ENCODE measurements at places on chromosomes 2 and 18.

- no peak for DNase-seq
These were observed at the start of gene SH3YL1 for GRCh38 chr2:263774-264492. Gene SH3YL1, minus strand, starts transcription at chr2:264032. Its CDS starts 48 bp downstream, at chr2:263984.

- DNase-seq, result no peak
These were observed 24.6 kb downstream of the INSIG2 start for GRCh38 chr2:118112771-118113334.

GRCh38 chr2:7765236-7765635 lies 848.0 kb downstream of the RNF144A start:
- no peak for DNase-seq

DNA sequence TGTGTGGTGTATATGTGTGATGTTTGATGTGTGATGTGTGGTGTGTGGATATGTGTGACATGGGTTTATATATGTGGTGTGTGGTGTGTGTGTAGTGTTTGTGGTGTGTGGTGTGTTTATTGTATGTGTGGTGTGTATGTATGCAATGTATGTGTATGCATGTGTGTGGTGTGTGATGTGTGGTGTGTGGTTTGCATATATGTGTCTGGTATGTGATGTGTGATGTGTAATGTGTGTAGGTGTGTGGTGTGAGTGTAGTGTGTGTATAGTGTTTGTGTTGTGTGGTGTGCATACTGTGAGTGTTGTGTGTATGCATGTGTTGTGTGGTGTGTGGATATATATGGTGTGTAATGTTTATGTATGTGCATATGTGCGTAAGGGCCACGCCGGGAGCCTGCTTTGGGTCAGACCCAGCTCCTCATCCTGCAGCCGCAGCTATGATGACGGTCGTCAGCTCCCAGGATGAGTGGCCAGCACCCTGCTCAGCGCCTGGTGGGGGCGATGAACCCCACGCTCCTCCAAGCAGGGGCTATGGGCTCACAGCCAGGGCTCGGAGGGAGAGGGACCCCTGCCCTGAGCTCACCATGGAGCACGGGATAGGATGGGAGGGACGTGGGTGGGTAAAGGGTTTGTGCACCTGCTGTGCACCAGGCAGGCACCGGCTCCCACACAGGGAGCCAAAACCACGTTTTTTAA lies 331.3 kb downstream of the EIPR1 start:
- DNase-seq, result no peak

DNA sequence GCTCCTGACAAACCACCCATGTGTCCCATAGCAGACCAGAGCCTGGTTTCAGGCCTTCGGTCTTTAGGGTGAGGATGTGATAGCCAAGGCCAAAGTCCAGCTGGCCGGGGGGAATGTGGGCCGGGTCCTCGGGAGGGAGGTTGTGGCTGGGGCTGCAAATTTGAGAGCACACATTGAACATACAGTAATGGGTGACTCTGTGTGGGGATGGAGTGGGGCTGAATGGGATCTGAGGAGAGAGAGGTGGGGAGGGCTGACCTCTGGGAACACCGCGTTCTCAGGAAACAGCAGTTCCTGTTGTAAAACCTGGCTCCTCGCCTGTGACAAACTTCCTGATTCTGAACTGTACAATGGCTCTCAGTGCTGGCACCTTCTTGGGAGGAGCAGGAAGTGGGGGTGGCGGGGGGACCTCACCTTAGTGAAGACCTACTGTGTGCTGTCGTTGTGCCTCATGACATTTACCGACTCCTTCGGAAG lies 48.8 kb downstream of the MCFD2 start:
- no peak for DNase-seq

GRCh38 chr2:15667809-15668556 lies 76.3 kb downstream of the DDX1 start:
- DNase-seq, result no peak

DNA sequence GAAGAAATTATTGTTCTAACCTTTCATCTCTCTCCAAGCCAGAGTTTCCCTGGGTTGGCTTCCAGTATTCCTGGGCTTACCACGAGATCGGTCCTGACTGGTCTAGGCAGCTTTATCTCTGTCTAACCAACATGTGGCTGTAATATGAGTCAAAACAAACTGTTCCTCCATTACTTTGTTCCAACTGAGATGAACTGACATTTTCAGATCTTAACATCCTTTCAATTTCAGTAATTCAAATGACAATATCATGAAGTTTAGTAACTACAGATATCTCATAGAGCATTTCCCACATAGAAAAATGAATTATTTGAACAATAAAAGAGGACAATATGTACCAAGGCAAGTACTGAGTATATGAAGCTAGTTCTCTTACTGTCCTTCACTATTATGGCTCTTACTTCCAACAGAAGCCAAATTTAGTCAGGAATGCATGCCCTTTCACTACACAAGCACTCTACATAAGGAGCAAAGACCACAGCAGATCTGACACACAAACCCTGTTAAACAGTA lies 15.5 kb downstream of the SLC25A12 start:
- DNase-seq, result no peak

GRCh38 chr2:226601881-226602662 lies 197.5 kb downstream of the IRS1 start:
- no peak for DNase-seq

DNA sequence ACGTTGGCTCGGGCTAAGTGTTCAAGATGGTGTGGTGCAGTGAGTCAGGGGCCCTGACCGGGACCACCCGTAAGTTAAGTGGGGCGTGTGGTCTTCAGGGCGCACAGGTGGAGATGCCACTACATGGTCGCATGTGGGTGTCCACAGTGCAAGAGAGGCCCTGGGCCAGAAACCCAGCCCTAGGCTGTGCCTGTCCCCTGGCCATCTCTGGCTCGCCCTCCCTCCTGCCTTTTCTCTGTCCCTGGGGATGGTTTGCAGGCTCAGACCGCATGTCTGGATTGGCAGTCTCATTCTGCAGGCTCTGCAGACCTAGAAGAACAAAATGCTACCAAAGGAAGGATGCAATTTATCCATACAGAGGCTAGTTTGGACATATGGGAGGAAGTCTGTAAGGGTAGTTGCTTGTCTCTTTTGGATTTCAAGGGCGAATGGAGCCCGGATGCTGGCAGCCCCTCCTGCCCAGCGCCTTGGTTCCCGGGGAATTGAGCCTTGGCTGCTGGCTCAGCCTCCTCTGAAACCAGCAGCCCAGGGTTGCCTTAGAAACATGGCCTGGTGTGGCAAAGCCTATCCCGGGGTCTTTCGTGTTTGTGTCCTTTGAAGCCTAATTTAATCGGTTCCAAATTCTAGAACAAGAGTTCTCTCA lies 417.5 kb upstream of the HS6ST1 start:
- DNase-seq, result no peak

DNA sequence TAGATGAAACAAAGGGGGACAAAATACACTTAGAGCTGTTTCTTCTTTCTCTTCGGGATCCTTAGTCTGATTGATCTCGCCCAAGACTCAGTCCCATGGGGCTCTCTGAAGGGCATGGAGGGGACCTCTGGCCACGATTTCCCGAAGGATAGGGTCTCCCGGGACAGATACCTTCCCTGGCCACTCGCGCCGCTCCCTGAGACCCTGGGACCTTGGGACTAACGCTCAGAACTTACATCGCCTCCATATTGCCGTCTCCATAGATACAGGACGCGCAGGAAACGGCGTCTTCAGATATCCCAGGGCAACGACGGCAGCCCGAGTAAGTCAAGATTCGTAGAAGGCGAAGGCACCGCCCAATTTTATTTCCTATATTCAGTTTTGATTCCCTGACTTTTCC lies at the start of gene CFAP65:
TSS of gene CFAP65 (minus strand) at position 265 of the 400 bp plus-strand sequence. CDS start 2,468 bp downstream, outside the sequence.
- no peak for DNase-seq

- DNase-seq, result no peak
These were observed 3.1 kb downstream of the PAIP2B start for GRCh38 chr2:71223767-71224333.

GRCh38 chr2:74080346-74080745 lies 67.4 kb downstream of the BOLA3 start:
- no peak for DNase-seq

DNA sequence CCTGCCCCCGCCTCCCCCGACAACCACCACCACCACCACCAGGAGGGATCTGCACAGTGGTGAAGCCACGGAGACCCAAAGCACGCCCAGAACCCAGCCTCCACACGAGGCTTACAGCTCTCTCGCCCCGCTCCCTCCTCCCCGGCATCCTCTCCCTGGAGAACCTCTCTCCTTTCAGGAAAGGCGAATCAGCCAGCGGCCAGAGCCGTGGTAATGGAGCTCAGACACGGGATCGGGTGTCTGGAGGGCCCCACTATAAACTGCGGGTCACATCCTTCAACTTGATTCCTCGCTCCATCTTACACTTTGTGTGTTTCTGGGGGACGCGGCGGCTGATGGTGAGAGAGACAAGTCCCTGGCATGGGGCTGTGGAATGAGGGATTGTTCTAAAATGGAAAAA lies 271.5 kb upstream of the SIX2 start:
- no peak for DNase-seq

DNA sequence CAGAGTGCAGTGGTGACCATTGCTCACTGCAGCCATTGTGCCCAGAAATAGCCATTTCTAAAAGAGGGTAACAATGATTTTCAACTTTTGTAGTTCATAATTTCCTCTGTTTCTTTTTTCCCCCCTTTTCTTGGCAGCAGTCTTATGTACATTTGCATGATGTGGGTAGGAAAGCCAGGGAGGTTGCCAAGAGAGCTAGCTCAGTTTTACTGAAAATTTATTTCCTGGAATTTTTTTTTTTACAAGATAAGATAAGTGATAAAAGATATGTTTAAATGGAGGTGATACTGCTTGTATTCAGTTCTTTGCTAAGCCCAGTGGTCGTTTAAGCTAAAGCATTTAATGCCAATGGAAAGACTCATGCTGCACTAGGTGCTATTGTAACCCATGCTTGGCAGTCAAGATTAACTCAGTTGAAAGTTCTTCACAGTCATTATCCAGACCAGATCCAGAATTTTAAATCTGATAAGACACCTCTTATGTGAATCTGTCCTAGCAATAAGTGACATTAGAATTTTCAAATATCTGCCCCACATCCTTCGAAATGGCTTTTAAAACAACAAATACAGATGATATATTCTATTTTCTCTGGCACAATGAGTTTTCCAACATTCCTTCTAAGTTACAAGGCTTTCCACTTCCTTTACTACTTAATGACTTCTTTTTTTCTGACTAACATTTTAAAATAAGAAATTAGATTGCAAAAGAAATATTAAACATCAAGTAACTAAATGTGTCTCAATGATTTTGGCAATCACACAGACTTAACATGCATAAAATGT lies 4.4 kb upstream of the ATP8B1 start:
- DNase-seq, result no peak

DNA sequence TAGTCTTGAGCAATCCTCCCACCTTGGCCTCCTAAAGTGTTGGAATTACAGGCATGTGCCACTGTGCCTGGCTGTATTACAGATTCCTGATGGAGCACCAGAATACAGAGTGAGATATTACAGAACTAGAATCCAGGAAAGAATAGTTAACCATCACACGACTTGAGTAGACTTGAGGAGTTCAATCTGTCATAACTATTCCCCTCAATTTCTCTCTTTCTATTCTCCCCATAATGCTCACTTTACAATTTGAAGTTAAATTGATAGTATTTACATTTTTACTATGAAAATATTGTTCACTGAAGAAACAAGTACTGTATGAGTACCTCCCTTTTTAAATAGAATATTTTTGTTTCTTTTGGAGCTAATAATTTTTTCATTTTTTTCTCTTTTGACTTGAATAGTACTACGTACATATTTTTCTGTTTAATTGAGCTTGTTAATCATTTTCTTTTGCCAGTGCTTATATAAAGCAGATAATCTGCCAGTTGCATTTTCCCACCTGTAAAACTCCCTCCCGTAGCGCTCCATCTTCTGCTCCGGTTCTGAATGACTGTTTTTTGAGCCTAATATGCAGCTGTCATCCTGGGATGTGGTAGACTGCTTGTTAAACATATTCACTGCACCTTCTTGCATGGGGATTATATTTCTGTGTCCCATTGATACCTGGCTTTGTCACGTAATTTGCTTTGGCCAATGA lies 105.5 kb downstream of the MYCN start:
- DNase-seq, result no peak

GRCh38 chr2:20099780-20100179 lies 48.4 kb upstream of the LAPTM4A start:
- DNase-seq, result no peak

DNA sequence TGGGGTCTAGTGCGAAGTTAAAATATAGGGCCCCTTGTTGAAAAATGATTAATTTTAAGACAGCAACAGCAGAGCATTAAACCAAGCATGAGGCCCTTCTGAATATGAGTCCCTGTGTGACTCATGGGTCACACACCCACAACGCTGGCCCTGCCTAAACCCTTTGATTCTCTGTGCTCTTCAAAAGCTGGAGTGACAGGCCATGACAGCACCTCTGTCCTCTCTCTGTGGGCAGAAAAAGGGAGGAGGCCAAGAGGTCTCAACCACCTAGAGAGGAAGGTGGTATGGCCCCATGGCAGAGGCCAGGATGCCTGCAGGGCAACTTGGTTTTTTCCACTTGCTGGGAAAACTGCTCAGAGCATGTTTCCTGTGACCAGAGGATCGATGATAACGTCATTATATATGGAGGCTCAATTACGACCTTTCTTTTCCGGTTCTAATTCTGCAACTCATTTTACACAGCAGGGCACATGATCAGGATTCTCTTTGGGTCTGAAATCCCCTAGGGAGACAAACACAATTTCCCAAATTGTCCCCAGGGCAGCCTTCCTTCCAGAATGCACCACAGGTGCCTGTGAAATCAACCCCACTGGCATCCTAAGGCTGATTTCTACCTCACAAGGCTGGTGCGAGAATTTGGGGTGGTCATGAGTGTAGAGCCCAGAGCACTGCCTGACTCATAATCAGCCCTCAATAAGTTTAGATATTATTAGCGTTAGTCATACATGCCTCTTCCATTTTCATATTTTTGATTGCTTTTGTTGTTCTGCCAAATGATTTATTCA lies 102.0 kb upstream of the PPP1CB start:
- DNase-seq, result peak; percentile 65

DNA sequence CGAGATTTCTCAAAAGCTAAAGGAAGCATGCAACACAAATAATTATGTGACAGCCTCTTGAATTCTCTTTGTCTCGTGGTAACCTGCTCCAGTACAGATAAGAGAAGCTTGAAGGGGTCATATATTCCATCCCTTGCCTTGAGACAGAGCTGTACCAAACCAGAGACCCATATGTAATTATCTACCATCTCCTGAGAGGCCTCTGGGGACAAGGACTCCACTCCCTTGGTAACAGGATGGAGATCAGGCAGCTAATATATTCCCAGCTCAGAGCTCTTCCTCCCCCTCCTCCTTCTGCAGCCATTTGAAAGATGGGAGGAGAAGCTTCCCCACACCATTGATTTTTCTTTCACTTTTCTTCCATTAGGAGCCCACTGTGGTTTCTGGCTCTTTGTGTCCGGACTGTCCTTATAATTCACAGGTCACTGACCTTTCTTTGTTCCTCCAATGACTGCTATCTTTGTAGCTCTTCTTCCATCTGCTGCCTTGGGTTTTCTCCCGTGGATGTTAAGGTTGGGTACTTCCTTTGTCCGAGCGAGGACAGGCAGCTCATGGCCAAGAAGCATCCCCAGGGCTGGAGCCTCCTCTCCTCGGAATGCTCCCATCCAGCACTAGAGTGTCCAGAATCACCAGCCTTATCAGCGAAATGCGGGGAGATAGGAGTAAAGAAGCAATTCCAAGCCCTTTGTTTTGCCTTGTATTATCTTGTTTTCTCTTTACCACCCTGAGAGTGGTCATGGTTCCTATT lies 72.6 kb upstream of the STPG4 start:
- DNase-seq, result no peak
